ENCODE measurements at places on chromosomes 6 and 20.

DNA sequence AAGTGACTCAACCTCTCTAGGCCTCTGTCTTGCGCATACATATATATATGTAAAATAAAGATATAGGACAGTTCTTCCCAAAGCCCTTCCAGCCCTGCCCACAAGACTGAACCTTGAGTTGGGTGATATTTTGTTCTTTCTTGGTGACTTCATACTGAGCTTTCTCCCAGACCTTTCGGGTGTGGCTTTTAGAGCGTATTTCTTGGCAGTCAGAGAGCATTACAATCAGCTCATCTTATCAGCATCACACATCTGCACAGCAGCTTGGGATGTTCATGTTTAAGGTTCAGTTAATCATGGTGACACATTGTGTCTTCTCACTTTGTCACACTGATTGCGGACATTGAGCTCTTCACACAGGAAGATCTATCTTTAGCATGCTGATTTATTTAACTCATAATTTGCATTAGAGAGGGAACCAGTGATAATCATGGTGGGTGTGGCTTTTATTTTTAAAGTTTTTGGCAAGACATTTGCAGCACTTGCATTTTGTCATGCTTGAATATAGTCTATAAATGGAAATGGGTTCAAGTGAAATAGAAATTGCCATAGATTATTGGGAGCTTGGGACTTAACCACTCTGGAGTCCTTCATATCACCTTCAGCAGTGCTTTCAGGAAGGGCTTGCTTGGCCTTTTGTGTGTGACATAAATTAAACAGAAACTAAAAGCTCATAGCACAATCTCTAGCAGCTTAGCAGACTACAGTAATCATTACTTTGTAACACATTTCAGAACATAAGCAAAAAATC, 8.3 kb downstream of the KIF3B start:
- DNase-seq = peak; percentile 60

- DNase-seq = no peak
These were observed 266.6 kb upstream of the BTBD3 start for GRCh38 chr20:11651138-11651537.

DNA sequence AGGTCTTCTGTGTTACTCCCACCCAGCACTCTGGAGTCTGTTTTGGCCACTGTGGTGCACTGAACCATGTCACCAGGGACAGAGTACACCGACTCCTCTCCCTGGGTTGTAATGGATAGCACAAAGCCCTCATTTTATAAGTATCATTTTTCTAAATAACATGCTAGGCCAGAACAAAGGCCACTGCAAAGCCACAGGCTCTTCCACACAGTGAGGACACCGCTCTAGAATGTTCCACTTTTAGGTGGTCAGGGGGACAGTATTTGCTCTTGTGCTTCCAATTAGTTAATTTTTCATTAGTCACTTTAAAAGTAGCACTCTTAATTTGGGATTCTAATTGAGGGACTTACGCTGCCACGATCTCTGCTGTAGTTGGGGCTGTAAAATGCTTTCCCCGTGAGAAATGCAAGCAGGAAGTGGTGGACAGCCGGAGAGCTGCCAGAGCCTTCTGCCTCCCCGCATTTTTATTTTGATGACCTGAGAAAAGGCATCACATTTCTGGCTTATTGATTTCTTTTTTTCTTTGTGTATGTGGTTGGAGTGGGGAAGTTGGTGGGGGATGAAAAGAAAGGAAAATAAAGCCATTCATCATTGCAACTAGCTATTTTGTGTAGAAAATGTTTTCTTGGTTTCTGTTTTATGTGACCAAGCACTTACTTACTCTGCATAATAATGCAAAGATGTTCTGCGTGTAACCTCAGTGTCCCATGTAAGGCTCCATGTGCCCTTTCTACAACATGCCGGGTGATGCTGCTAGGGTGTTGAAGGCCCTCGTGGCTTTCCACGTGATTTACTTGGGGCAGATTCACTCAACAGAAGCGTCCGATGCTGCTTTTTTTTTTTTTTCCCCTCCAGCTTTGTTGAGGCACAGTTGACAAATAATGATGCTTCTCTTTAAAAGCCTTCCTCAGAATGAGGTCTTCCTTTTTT, 195.9 kb downstream of the SASH1 start:
- DNase-seq = peak; percentile 76

GRCh38 chr6:133501675-133502270, 260.6 kb downstream of the EYA4 start:
- DNase-seq = no peak

DNA sequence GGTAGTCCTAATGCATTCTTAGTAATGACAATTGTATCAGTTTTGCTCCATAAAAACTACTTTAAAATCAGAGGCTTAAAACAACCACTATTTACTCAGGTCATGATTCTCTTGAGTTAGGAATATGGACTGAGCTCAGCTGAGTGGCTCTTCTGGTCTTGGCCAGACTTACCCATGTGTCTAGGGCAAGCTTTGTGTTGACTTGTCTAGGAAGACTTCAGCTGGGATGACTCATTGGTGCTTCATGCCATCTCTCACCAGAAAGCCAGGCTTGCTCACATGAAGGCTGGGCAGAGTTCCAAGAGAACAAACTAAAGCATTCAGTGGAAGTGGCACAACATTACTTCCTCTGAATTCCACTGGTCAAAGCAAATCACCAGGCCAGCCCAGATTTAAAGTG, 155.3 kb downstream of the DHX35 start:
- DNase-seq = peak; percentile 10

- no peak for DNase-seq
These were observed 21.3 kb upstream of the PPARD start for GRCh38 chr6:35321091-35321490.

- no peak for DNase-seq
These were observed 5.4 kb upstream of the MYMX start for GRCh38 chr6:44211284-44211683.

DNA sequence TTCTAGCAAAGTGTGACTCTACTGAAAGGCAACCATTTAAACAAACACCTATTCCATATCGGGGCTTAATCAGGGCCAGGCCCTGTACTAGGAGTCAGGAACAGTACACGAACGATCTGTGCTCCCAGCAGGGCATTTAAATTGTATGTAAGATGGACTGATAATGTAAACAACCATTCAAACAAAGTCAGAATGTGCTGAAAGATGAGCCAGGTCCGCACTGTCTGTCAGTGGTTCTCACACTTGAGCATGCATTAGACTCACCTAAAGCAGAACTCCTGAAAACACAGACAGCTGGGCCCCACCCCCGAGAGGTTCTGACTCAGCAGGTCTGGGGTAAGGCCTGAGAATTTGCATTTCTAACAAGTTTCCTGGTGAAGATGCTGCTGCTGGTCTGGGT, 81.6 kb downstream of the PXDC1 start:
- DNase-seq = no peak

DNA sequence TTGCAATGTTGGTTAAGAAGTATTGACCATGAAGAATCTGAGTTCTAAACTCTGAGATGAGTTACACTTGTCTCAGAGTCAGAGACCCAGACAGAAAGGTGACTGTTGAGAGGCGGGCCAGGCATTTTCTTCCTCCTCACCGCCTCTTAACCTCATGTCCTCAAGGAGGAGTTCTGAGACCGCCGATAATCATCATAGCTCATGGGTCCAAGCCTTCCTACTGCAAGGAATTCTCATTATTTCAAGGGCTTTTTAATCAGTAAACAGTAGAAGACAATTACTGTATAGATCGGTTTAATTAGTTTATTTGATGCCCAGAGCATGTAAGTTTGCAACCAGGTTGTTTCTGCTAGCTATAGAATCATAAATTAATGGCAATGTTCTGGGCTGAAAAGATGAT, 382.4 kb upstream of the MMS22L start:
- no peak for DNase-seq

GRCh38 chr6:121492536-121492935, 57.1 kb downstream of the GJA1 start:
- no peak for DNase-seq

- DNase-seq = no peak
These were observed 160.3 kb downstream of the PREX1 start for GRCh38 chr20:48667481-48667880.

DNA sequence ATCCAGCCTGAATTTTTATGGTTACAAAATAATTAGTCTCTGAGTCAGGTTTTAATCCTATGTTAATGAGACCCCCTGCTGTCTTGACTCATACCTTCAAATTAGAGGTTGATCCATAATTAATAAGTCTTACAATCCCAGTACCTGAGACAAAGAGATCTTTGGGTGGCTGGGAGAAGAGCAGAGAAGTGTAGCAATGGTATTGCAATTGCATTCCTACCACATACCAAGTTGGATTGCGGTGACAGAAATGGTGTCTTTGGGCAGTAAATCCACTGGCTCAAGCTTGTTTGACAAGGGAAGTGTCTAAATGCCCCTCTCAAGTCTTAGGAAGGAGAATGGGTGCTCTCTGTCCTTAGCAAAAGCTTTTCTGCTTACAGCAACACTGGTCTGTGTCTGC, 150.4 kb downstream of the BTBD3 start:
- DNase-seq = peak; percentile 19

DNA sequence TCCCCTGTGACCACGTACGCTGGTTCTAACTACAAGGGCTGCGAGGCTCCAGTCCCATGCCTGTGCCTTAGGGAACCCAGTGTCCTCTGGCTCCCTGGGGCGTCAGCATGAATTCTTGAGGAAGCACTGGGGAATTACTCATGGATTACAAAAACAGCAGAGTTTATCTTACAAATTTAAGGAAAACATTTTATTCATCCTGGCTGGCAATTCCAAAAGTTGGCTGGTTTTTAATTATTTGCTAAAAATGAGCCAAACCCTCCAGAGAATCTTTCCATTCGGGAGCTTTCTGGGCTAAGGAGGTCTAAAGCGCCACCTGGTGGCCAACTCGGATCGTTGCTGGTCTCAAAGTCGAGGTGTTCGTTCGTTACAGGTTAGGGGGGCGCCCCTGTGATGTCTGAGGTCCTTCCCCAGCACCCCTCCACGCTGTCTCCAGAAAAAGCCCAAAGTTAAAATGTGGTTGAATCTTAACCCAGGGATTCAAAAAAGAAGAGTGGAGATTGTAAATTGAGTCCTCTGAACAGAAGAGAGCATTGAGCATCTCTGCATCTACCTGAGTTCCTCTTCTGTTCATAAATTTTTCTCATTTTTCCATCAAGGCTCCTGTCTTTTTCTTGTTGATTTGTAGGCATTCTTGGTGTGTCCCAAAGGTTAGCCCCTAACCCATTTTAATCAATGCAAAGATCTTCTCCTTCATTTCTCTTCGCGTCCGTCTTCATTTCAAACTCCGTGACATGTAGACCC, 99.4 kb downstream of the BFSP1 start:
- peak; percentile 50 for DNase-seq

- peak; percentile 6 for DNase-seq
These were observed 190.0 kb downstream of the C6orf118 start for GRCh38 chr6:165119231-165120020.

DNA sequence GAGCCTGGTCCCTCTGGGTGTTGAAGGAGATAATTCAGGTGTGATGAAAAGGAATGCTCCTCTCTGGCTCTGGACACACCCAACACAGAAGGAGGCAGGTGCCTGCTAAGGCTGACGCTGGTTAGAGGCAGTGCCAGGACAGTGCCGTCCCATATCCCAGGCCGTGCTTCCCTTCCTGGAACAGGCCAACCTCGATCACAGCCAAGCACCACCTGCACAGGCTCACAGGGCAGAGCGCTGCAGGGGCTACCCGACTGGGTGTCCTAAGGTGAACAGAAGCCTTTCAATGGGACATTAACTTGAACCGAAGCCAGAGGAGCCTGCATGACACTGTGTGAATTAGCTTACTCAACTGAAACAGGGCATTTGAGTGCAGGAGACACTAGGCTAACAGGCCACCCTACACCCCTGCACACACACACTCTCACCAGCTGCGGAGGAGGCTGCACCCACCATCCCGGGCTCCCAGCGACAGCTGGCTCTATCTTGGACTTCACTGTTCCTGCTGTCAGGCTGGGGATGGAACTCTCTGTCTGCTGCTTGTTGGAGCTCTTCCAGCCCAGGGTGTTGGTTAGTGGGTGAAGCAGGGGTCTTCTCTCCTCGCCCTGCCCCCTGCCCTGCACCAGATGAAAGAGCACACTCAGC, 347.2 kb downstream of the TAF4 start:
- no peak for DNase-seq

- no peak for DNase-seq
These were observed 56.8 kb upstream of the PHIP start for GRCh38 chr6:79134699-79135474.

DNA sequence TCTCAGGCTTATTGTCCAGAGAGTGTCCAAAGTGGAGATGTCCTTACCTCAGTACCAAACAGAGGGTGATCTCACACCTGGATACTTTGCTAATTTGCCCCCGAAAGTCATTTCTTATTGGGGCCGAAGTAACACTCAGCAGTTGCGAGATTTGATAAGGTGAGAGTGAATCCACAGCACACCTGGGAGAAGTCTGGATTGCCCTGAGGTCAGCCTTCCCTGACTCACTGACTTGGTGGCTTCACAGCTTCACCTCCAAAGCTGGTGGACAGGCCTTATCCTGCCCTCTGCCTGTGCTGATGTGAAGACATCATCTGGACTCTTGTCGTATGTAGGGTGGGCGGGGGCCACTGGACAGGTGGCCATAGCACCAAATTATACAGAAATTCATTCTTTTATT, 101.9 kb upstream of the ARMC2 start:
- DNase-seq = no peak

- no peak for DNase-seq
These were observed 11.1 kb upstream of the CD40 start for GRCh38 chr20:46107061-46107460.

- no peak for DNase-seq
These were observed 209.5 kb downstream of the FNDC1 start for GRCh38 chr6:159378411-159379328.

- no peak for DNase-seq
These were observed 42.4 kb downstream of the FAM184A start for GRCh38 chr6:119036081-119036480.

DNA sequence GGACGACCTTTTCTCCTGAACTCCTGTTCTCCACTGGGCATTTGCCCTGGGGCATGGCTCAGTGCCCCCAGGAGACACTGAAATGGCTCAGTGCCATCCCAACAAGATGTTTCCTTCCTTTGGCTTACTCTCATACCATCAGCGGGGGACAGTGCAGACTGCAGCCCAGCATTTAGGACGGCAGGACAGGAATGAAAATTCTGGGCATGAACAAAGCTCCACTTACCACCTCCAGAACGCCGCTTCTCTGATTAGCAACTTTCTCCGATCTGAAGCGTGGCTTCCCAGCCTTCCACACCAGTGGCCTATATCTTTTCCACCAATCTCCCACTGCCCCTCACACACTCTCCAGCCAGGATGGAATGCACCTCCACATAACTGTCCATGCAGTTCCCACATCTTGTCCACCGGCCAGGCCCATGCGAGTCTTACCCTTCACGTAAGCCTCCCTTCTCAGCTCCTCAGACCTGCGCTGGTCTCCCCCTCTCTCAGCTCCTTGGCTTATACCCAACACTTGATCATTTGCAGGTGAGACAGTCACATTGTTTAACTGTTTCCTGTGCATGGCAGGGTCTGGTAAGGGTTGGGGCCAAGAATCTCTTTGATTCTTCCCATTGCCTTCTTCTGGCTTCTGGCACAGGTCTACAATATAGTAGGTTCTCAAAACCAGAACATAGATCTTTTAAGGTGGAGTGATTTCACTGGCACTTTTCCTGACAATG, 114.5 kb downstream of the FYN start:
- no peak for DNase-seq
